AG04450 (cell line): ENCODE measurements at places on chromosomes 3 and 15.
A peak's percentile ranks its signal among the peaks of the same experiment; 100 is the strongest.

DNA sequence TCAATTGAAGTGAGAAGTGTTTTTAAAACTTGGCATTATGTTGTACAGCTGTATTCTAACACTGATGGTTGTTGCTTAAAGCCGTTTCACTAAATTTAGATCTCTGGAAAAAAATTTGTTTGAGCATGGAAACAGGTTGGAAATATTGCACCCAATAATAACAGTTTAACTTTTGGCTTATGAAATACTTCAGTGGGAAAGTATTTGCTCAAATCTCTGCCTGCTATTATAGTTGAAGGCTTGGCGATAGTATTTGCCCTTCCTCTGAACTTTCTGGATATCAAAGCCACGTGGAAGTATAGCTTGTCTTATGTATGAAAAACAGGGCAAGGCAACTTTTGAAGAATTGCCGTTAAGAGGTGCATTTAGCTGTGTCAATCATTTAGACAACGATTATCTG, 270.3 kb upstream of the LRRFIP2 start:
- DNase-seq, result no peak

GRCh38 chr15:31792611-31793199, 237.6 kb upstream of the CHRNA7 start:
- DNase-seq, result no peak

GRCh38 chr3:178456621-178457285, 79.5 kb upstream of the KCNMB2 start:
- no peak for DNase-seq

DNA sequence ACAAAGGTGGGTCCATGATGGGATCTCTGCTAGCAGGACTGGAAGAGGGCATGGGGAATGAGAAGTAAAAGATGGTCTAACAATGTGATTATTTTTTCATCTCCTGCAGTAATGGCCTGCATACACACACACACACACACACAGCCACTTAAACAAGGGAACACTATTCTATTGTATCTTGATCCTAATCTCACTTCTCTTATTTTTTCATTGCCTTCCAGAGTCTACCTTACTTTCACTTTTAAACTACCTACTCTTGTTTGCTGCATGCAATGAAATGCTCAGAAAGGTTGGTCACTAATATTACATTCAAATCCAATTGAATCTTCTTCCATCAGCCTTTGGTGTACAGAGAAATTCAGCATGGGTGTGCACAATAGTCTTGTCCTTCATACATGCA, 853.8 kb downstream of the IGSF11 start:
- no peak for DNase-seq

- DNase-seq, result no peak
Observed at GRCh38 chr15:34059946-34060345, 20.9 kb upstream of the AVEN start.

GRCh38 chr15:72182244-72182643, 15.3 kb downstream of the GRAMD2A start:
- no peak for DNase-seq

GRCh38 chr3:49415931-49416601, 3.8 kb downstream of the TCTA start:
- no peak for DNase-seq

GRCh38 chr15:27412415-27412814, 441.4 kb downstream of the GABRG3 start:
- DNase-seq, result no peak

DNA sequence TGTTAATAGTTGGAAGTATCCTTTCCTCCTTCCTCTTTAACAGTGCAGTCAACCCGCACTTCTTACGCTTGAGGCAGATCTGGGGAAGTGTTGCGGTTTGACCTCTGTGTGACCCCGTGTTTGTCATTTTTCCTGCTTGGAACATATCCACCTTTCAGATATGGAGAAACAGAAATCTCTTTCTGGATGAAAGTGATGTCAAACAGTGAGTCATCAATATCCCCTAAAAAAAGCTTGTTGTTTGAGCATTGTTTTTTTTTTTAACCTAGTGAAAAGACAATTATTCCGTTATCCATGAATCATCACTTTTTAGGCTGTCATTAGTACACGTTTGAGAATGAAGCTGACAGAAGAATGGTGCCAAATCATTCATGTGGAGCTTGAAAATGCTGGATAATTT, 293.7 kb downstream of the ARPP21 start:
- peak; percentile 43 for DNase-seq

- no peak for DNase-seq
Observed at GRCh38 chr3:81713031-81713430, 48.4 kb downstream of the GBE1 start.

DNA sequence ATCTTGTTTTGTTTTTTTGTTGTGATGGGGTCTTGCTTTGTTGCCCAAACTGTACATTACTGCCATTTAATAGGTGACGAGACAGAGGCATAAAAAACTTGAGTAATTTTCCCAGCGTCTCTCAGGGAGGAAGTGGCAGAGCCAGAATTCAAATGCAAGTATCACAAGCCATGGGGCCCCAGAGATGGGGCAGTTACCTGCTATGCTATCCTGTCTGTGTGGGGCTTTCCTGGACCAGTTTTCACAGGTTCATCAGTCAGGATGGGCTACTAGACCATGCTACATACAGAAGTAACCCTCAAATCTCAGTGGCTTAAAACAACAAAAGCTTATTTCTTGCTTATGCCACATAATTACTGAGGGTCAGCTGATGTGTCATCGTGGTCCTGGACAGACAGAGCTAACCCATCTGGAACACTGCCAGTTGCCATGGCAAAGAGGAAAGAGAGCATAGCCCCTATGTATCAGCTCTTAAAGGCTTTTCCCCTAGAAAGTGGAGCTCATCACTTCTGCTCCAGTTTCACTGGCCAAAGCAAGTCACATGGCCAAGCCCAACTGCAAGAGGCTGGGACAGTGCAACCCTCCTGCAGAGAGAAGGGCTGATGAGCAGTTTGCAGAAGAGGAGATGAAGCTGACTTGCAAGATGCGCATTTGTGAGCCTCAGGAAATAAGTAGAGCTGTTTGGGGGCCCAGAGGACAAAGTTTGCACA, 31.7 kb upstream of the SYNM start:
- no peak for DNase-seq

DNA sequence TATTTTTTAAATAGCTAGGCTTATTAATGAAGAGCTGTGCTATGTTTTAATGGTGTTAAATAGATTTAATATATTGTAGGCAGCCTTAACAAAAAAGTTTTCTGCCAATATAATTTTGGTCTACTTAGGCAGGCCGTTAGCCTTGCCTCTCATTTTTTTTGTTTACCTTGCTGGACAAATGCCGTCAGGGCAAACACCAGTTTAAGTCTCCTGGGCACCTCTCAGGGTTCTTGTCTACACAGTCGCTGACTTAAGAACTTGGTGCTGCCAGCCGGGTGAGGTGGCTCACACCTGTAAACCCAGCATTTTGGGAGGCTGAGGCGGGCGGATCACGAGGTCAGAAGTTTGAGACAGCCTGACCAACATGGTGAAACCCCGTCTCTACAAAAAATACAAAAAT, 153.3 kb downstream of the ULK4 start:
- no peak for DNase-seq

DNA sequence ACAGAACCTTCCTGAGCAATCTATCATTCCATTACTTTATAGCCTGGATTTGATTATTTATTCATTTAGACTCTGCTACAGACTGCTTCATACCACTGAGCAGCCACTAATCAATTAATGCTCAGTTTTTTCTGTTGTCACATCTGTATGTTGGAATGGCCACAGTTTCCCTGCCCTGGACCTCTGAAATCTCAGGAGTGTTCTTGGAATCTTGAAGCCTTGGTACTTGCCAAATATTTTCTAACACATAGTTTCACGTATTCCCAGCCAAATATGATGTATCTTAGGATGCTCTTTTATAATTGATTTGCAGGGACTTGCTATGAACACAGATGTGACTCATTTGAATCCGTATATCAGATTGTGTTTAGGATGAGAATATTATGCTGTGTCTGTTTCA, 225.8 kb downstream of the TAFA4 start:
- DNase-seq, result no peak

DNA sequence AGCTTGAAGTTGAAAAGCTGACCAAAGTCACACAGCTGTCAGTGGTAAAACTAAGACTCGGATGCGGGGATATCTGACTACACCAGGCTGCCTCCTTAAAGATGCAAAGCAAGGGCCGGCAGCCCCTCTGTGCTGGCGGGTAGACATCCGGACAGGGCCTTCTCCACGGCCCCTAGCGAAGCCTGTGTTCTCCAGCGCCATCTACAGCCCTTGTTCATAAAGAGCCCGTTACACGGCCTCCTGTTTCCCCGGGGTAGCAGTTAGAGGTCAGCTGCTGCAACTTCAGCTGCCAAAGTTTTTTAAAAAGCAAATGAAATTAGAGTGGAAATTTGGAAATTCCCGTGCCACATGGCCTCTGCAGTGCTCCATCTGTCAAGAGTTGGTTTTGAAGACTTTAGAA, 383.0 kb downstream of the TBL1XR1 start:
- peak; percentile 18 for DNase-seq

DNA sequence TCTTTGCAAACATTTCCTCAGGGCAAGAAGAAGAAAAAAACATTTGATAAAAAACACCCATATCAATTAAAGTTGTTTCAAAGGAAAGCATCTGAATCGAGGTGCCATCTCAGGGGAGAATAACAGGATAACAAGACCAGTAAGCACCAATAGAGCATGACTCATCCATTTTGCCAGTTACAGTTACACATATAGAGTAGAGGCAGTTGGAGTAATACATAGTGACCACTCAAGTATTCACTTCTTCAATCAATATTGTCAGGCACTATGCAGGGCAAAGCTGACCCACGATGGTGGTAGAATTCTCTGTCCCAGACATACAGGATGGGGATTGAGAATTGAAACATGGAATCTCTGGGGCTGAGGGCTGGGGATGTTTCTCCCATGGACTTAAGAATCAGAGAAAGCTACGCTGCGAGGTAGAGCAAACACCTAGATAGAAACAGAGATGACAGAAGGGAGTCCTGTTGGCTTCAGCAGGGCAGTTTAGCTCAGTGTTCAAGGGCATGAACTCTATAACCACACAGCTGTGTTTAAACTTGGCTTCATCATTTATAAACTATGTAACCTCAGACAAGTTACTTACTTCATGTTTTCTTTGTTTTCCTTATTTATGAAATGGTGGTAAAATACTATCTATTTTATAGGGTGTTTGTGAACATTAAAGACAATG, 186.4 kb upstream of the NANOGP8 start:
- no peak for DNase-seq

GRCh38 chr15:29969562-29970401, 113.0 kb upstream of the GOLGA8J start:
- DNase-seq, result no peak

GRCh38 chr3:178588628-178589027, 52.4 kb downstream of the KCNMB2 start:
- no peak for DNase-seq

GRCh38 chr15:57427367-57427821, 51.1 kb downstream of the CGNL1 start:
- no peak for DNase-seq

- no peak for DNase-seq
Observed at GRCh38 chr3:129655291-129655700, 48.8 kb upstream of the PLXND1 start.
